NB4 (cell line): ENCODE measurements at places on chromosomes 12 and 14.

DNA sequence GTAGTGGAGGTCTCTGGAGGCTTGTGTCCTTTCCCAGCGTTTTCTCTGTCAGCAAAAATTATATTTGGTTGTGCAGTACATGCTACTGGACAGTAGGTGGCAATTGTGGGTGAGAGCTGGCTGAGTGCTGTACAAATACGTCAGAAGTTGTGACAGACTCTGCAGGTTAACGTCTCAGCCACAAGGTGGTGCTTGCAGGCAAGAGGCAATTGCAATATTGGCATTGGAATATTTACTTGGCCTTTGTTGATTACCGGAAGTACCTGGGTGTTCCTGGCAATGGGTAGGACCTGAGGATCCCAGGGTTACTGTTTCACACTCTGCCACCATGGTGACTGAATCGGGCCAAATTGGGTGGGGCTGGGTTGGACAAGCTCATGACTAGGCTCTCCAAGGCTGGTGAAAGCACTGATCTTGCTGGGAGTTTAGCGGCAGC, 333.9 kb upstream of the LMO3 start:
- DNase-seq, result peak; percentile 83

- no peak for DNase-seq
These were observed 9.4 kb downstream of the ERP27 start for GRCh38 chr12:14928931-14929330.

DNA sequence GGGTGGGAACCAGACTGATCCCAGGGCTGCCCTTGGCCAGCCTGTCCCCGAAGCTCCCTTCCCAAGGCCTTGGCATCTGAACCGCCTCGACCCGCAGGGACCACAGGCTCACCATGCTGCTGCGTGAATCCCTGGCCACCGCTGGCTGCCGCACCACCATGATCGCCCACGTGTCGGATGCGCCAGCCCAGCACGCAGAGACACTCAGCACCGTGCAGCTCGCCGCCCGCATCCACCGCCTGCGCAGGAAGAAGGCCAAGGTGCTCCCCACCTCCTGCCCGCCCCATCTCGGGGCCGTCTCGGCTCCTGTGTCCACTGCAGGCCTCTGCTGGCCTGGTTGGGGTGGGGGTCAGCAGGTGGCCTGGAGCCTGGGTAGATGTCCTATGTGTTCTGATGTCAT, 35.7 kb downstream of the KIF26A start:
- DNase-seq, result no peak

DNA sequence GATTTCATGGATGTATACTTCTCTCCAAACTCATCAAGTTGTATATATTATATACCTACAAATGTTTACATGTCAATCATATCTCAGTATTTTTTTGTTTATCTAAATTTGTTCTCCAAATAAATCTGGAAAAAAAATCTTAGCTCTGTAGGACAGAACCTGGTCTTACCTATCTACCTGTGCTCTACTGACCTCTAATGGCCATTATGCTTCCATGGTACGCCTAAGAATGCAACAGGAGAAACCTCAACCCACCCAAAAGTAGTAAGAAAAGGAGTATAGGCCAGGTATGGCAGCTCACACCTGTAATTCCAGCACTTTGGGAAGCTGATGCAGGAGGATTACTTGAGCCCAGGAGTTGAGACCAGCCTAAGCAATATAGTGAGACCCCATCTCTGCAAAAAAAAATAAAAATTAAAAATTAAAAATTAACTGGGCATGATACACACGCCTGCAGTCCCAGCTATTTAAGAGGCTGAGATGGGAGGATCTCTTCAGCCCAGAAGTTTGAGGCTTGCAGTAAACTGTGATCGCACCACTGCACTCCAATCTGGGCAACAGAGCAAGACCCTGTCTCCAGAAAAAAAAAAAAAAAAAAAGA, 8.7 kb downstream of the OR11H4 start:
- peak; percentile 36 for DNase-seq

DNA sequence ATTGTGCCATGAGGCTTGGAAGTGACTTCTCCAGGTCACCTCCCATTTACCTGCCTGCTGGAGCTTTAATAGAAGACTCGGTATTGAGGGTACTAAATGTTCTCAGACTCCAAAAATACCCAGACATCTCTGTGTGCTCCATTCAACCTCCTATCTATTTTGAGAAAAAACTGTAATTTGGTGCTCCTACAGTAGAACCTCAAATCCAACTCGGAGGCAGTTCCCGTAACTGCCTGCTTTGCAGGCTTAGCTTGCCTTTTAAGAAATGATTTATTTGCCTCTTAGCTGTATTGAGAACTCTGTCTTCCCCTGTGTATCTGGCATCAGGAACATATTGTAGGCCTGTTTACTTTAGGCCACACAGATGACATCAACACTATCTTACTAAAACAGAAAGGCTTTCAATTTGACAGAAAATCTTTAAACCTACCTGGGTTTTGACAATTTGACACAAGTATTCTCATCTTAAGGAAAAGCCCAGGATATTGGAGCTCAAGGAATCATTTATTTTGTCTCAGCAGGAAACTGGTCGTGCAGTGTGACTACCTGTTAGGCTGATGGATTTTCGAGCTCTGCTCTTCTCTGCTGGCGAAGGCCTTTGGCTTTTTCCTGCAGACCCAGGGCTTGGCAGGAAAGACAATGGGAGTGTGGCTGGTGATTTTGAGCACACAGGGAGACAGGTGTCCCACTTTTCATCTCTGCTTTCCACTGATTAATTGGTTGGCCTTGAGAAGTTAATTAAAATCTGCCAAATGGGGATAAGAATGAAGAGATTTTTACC, 314.8 kb downstream of the SNAPC1 start:
- no peak for DNase-seq
